T-helper 1 cell (primary cell): ENCODE measurements at places on chromosomes 3 and 15.

GRCh38 chr3:64327100-64327804 is 102.0 kb upstream of the PRICKLE2 start:
- DNase-seq = no peak

DNA sequence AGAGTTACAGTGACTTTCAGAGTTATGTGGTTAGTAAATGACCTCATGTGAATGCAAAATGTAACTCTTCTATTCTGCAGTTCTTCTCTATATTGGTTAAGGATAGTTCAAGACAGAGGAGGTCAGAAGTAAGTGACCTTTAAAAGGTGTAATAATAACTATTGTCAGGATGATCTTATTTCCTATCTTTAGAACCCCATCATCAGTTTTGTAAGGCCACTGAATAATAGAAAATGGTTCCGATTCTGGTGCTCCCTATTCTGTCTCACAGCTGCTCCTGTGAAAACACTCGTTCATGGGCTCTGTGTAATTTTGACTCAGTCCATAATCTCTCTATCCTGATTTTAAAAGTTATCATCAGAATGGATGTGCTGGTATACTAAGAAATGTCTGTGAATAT is 463.3 kb downstream of the LPP start:
- DNase-seq = no peak

DNA sequence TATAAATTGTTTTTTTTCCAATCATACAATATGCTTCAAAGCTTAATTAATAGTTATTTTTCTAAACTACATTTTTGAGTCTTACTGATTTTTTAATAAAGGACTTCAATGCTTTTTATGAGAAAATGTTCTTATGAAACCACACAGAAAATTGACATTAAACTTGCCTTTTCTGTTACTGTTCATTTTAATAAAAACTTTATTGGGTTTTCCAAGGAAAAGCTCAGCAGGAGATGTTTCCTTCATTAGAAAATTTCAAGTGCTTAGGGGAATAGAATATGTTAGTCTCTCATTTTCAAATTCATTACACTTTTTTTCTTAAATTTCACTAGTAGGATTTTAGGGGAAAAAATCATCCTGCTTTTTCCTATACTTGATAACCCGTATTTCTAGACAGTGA is 711.4 kb downstream of the DIPK2A start:
- DNase-seq = no peak

DNA sequence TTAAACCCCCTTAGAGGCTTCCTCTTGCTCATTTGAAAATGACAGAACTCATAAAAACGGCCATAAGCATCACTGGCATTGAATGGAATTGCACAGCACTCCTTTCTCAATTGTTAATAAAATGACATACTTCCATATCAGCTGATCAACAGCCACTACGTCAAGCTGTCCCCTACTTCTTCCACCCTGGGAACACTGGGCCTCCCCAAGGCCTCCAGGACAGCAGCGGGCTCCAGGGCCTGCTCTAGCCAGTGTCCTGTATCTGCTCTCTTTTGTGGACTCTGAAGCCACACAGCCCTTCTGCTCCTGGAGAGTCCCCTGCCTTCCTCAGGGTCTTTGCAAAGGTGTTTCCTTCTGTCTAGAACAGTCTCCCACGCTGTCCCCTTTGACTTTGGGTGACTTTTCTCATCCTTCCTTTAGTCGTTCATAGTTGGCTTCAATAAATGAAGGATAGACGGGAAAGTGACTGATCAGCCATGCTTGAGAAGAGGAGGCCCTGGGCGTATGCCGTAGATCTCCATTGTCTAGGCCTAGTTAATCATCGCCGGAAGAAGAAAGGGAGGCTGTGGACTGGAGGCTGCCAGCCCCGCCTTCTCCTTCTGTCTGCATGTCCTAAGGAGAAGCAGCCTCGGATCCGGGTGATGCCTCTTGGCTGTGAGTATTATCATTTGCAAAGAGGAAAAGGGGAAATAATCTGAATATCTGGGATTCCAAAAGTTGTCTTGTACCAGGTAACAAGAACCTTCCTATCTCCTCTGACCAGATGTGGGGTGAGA is 4.7 kb upstream of the THSD4 start:
- DNase-seq = no peak

GRCh38 chr3:163891771-163892170 is 1186.5 kb downstream of the SI start:
- DNase-seq = no peak

- DNase-seq = no peak
These were observed 221.6 kb upstream of the NR2E3 start for GRCh38 chr15:71588746-71589145.

- DNase-seq = no peak
These were observed 299.8 kb upstream of the THBS1 start for GRCh38 chr15:39281094-39281493.

- no peak for DNase-seq
These were observed 20.0 kb upstream of the CRABP1 start for GRCh38 chr15:78320183-78320582.

DNA sequence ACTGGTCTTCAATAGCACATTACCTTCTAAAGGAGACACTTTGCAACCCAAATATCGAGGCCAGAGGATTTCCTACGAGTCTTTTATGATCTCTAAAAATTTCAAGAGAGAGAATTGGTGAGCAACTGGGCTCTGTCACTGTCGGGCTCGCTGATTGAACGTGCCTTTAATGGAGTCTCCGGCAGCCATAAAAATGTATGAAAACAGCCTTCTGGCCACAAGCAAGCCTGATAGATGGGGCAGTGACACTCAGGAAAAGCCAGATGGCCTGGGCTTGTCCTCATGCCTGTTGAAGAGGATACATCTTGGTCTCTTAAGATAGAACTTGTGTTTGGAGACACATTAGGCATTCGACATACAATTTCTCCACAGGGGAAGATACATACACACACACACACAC is 419.5 kb upstream of the PROK2 start:
- no peak for DNase-seq

GRCh38 chr3:174482541-174482940 is 376.6 kb upstream of the NAALADL2 start:
- no peak for DNase-seq

DNA sequence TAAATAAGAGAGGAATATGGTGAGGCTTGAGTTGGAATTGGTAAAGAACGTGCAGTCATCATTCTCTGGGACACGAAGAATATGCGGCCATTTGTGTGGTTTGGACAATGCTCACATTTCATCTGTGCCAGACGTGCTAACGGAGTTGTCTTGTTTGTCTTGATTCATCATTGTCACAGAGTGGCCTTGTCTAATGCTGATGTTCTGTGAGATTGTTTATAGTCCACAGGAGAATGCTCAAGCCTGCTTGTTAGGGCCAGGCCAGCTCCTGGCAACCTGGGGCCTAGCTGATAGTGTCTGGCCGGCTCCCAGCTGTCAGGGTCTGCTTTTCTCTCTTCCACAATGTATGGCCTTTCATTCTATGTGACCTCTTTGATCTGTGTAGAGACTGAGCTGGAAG is 384.7 kb downstream of the EDEM1 start:
- no peak for DNase-seq

DNA sequence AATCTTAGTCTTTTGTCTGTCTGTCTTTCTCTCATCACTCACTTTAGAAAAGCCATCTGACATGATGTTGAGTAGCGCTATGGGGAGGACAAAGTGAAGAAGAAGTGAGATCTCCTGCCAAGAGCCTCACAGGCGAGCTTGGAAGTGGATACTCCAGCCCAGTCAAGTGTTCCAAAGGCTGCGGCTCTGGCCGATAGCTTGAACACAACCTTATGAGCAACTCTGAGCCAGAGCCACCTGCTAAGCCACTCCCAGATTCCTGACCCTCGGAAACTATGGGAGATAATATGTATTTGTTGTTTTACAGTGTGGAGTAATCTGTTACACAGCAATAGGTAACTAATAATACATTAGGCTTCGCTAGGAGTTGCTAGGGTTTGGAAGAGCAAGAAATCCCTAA is 76.2 kb downstream of the MB21D2 start:
- DNase-seq = no peak

DNA sequence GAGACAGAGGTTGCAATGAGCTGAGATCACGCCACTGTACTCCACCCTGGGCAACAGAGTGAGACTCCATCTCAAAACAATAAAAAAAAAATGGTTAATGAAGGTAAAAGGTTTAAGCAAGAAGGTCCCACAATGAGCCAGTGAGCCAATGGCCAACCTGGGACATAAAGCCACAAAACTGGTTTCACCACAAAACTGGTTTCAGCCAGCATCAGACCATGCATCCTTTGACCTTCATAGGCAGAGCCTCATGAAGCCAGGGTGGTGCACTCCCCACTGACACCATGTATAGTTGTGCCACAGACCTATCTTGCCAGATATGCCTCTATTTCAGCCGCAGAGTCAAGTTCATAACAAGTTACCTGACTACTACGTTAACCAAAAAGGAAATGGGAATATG is 41.9 kb downstream of the SCAP start:
- DNase-seq = no peak

DNA sequence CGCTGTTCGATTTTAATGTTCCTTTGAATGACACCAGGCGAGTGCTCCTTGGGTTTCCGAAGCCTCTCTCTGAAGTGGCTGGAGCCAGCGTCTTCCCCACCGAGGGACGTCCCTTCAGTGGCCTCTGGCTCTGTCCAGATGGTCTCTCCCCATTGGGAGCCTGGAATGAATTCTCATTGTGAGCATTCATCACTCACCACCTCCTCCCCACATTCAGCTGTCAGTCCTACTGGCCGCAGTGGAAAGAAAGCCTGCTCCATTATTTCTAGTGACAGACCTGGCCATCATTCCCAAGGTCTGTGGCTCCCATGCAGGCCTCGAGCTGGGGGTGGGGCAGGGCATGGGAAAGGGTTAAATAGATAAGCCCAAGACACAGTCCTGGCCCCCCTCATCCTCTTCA is 35.2 kb downstream of the ZNF710 start:
- DNase-seq = no peak

DNA sequence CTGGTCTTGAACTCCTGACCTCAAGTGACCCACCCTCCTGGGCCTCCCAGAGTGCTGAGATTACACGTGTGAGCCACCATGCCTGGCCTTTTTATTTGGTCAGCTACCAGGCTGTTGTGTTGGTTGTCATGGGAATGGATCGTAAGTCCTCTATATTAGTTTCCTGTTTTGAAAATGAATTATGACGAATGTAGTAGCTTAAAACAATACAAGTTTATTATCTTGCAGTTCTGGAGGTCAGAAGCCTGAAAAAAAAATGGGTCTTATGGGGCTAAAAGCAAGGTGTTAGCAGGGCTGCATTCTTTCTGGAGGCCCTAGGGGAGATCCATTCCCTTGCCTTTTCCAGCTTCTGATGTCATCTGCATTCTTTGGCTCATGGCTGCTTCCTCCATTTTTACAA is 25.1 kb upstream of the HERC1 start:
- DNase-seq = no peak

DNA sequence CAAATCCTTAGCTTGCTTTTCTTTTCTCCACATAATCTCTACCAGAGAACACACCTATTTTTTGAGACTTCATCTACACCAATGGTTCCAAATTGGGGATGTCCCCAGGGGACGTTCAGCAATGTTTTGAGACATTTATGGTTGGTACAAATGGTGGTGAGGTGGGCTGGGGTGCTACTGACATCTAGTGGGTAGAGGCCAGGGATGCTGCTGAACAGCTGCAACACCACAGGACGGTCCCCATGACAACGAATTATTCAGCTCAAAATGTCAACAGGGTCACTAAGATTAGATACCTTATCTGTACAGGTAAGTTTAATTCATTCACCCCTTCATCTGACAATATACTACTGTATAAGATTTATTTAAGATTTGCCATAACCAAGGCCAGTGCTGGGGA is 14.4 kb downstream of the GK5 start:
- DNase-seq = no peak

GRCh38 chr3:29281344-29282241 is 722 bp downstream of the RBMS3 start:
- no peak for DNase-seq

DNA sequence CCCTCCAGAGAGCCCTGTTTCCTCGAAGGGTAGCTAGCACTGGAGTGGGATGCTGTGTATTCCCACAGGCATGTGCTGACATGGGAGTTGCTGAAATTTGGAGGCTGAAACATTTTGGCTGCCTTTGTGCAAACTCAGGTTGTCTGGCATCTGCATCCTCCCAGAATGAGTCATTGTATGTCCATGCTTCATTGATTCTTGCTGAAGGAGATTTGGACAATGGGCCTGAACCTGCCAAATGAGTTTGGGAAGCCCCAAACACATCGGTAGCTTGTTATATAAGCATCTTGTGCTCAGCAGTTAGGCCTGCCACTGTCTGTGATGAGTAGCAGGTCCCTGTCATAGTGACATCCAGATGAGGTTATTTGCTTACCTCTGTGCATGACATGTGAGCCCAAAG is 160.0 kb downstream of the IL5RA start:
- no peak for DNase-seq

DNA sequence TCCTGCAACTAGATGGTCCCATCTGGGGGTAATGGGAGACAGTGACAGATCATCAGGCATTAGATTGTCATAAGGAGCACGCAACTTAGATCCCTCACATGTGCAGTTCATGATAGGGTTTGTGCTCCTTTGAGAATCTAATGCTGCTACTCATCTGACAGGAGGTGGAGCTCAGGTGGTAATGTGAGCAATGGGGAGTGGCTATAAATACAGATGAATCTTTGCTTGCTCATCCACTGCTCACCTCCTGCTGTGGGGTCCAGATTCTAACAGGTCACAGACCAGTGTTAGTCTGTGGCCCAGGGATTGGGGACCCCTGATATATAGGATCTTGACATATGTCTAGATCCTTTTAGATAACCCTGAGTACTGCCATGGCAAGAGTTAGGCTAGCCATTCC is 52.7 kb downstream of the RASGRF1 start:
- DNase-seq = no peak
